ENCODE measurements at places on chromosomes 7 and 10.

DNA sequence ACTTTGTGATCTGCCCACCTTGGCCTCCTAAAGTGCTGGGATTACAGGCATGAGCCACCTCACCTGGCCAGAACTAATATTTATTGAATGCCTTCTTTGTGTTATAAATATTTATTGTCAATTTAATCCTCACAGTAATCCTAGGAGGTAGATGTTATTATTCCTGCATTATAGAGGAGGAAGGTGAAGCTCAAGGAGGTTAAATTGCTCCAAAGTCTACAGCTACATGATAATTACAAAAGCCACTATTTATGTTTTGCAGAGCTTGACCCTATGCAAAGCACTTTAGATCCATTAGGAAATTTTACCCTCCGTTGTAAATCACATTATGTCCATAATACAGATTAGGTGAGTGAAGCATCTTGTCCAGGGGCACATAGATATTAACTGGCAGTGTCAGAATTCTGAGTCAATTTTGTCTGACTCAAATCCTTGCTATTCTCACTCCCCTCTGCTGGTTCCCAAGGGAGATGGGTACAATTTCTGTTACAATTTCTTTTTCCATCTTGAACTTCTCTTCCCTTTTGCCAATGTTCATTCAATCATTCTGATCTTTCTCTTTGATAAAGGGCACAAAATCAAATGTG, 25.7 kb upstream of the CDK14 start:
- no peaks in the 10 kb centered on the region for H3K27me3 ChIP-seq
- no peak overlapping the region for H3K27ac ChIP-seq
- peaks cover 7% of the 10 kb centered on the region for H3K4me1 ChIP-seq
- peak; percentile 70 for DNase-seq
- no peak overlapping the region for H3K4me3 ChIP-seq

DNA sequence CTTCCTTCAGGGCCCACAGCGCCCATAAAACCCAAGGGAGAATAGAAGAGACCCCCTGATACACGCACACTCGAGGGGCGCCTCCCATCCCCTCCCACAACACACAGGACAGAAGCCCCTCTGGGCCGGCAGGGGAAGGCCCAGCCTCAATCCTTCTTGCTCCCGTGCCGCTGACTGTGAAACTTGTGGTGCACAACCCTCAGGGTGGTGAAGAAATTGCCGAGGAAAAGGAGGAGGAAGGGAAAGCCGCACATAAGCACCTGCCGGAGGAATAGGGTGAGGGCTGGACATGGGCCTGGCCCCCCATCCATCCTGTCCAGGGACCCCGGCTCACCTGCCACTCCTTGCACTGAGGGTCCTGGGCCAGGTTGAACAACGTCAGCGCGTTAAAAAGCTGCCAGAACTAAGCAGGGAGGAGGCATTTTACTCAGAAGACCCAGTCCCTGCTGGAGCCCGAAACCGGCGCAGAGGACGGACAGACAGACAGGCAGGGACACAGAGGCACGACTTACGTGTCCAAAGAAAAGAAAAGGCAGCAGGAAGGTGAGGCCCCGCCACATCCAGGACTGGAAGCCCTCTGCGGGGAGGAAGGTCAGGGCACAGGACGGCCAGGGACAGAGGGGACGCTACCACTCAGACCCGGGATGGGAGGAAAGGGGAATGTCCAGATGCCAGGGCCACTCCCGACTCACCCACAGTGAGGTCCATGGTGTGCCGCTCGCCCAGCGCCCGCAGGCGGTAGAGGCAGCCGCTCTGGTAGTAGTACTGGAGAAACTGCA, 7.2 kb downstream of the TMEM120A start:
- no peak overlapping the region for H3K27ac ChIP-seq
- H3K27me3 ChIP-seq: no peaks in the 10 kb centered on the region
- no peaks in the 10 kb centered on the region for H3K36me3 ChIP-seq
- no peak for DNase-seq

GRCh38 chr7:44291066-44291732, 34.2 kb downstream of the CAMK2B start:
- H3K27me3 ChIP-seq: peaks cover 34% of the 10 kb centered on the region
- DNase-seq: no peak
- no peaks in the 10 kb centered on the region for H3K4me1 ChIP-seq
- H3K4me3 ChIP-seq: no peak overlapping the region

GRCh38 chr10:30842185-30842584, 189.5 kb downstream of the ZNF438 start:
- H3K4me1 ChIP-seq: no peaks in the 10 kb centered on the region
- H3K27me3 ChIP-seq: no peaks in the 10 kb centered on the region
- H3K27ac ChIP-seq: no peak overlapping the region
- H3K4me3 ChIP-seq: no peak overlapping the region
- no peaks in the 10 kb centered on the region for H3K36me3 ChIP-seq
- DNase-seq: peak; percentile 7
